ENCODE measurements at places on chromosomes 16 and 17.

DNA sequence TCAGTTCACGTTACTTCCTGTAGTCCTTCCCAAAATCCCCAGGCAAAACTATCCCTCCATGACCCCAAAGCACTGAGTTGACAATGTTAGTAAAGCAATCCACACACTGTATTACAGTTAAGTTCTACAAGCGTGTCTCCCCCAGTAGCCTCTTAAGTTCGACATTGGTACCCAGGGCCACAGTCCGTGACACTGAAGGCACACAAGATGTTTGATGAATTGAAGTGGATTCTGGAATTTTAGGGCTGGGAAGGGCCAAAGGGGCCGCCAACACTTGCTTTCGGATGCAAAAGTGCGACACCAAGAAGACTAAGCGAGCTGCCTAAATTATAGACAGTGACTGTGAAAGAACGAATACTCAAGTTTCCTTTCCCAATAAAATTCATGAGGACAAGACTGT is 1.5 kb downstream of the VPS35 start:
- DNase-seq: no peak

- DNase-seq: no peak
These were observed 12.4 kb upstream of the HEATR6 start for GRCh38 chr17:60091109-60091508.

GRCh38 chr16:76943921-76944320 is 247.1 kb upstream of the MON1B start:
- no peak for DNase-seq

DNA sequence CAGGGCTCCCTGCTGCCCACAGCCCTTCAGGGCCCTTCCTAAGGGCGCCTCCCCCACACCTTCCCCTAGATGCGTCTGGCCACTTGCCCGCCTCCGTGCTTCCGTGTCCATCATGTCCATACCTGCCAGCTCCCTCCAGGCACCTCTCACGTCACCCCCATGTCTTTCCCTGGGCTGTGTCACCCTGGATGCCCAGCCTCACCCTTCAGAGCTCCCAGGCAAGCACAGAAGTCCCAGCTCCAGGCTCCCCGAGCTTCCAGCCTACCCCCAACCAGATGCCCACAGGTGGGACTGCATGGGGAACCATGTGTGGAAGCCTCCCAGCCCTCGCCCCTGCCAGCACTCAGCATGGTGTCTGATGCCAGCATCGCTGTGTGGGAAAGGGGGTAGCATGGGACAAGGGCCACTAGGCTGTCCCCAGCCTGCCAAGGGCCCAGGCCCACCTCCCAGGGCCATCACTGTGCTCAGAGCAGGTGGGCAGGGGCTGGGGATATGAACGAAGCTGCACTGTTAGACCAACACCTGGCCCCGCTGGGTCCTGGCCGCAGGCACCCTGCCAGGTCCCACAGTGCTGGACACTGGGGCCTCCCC is 1.9 kb upstream of the AXIN1 start:
- no peak for DNase-seq

- no peak for DNase-seq
These were observed 336.7 kb upstream of the ZFHX3 start for GRCh38 chr16:73384506-73385089.

GRCh38 chr17:75396025-75396424 is 9.5 kb downstream of the GRB2 start:
- DNase-seq: no peak

GRCh38 chr16:55275167-55275566 is 48.8 kb upstream of the IRX6 start:
- no peak for DNase-seq

DNA sequence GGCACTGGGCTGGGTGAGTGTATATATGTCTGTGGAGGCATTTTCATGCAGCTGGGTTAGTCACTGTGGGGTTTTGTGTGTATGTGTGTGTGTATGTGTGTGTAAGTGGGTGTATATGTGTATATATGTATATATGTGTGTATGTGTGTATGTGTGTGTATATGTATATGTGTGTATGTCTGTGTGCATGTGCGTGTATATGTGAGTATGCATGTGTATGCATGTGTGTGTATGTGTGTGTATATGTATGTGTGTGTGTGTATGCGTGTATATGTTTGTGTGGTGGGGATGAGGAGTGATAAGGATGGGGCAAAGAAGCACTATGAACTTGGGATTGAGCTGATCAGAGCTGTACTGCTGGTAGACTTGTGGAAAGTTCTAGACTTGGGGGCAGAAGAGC is 29.0 kb upstream of the PLLP start:
- no peak for DNase-seq

- no peak for DNase-seq
These were observed 87.0 kb downstream of the IRX3 start for GRCh38 chr16:54199487-54200160.

DNA sequence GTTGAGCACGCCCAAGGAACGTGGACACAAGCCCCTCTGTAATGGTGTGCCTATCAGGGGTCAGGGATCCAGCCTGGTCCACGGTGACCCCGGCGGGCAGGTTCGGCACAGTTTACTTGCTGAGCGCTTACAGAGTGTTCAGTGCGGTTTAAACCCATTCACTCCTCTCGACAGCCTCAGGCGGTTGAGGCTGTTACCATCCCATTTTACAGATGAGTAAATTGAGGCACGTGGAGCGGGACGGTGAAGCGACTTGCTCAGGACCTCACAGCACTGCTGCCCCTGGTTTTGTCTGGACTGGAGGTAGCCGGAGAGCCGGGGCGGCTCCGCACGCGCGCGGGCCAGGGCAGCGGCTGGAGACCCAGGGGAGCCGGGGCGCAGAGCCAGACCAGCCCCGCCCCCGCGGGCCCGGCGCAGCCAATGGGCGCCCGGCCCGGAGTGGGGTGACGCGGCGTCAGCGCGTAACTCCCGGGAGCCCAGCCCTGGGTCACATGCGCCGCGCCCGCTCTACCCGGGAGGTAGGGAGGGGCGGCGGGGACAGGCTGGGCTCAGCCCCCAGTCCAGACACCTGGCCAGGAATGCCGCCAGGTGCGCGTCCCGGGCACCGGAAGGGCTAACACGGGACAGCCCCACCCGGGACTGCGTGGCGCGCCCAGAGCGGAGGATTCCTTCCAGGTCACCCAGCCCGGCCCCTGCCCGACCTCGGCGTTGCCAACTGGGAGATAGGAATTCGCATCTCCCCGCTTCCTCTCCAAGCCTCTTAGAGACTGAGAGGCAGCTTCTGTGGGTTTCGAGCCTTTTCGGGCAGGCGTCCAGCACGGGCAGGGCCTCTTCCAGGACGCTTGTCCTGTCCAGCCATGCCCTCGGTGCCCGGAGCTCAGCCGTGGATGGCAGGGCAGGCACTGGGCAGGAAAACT is 3.3 kb upstream of the SREBF1 start:
- peak; percentile 80 for DNase-seq
